ENCODE measurements at places on chromosomes 16 and 17.

DNA sequence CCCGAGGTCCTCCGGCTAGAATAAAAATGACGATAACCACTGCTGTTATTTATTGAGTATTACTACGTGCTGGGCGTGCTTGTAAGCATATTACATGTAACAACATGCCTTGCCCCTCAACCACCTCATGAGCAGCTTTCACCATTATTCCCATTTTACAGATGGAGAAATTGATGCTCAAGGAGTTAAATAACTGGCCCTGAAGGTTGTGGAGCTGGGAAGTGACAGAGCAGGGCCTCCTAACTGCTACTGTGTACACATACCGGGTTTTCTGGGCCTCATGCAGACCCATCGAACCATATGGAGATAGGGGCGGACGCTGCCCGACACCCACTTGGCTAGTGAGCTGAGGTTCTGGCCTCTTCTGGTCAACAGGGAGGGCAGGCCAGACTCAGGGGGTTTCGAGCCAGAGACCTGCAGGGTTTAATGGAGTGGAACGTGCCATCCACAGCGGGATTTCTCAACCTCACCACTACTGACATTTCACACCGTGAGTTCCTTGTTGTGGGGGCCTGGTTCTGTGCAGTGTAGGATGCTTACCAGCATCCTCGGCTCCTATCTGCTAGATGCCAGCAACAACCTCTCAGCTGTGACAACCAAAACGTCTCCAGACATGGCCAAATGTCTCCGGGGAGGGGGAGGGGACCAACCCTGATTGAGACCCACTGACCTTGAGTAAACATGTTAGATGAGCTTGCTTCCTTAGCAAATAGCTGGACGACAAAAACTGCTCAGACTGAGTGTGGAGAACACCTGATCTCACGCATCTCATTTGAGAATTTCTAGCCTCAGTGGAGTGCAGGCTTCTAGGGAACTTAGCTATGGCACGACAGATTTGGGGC, 432.0 kb downstream of the SLC39A11 start:
- DNase-seq, result no peak

DNA sequence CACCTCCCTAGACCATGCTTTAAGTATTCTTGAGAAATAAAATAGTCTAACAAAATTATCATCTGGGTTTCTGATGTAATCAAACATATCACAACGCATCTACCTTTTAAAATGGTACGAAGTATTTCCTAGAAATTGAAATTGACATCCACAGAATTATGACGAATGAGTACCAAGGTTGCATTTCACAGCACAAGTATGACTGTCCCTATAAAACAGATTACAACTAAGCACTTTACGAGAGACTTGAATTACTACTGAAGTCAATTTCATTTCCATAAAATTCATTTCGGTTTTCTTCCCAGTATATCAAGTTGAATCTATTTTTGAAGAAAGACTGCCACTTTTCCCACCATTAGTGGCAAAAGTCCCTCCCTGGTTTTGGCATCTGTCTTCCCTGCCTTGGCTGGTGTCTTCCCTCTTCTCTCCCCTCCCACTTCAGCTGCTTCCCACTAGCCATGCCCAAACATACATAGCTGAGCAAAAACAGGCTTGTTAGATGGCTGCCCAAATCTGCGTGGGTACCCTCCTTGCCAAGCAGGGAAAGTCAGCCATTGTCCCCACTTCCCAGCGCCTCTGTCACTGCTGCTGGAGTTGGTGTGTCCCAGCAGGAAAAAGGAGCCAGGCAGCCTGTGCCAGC, 29.2 kb downstream of the DNAH9 start:
- DNase-seq, result no peak

DNA sequence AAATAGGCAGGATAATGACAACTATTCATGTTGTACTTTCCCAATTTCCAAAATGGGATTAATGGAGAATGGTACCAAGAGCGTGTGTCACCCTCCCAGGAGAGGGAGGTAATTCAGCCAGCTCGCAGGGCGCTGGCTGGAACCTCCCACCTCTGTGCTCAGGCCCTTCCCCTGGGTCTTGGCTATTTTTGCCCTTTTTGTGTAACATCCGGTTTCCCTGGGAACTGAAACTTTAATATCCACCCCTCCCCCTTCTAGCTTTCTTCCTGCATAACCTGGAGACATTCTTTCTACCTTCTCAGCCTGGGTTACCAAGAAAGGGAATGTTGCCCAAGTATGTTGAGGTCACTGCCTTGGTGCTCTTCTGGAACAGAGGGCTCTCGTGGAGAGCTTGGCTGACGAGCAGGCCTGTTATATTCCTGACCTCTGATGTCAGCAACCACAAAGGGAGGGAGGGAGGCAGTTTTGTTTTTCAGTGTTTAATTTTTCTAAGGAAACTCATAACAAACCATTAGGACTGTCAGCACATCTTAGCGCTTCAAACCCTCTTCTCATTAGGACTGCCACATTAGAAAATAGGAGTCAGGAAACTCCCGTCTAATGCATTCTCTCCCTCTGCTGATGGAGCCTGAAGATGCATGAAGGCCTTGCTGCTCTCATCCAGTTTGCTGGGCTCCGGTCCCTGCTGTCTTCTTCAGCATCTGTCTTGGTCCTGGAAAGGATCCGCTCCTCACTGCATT, 25.6 kb downstream of the ITGB3 start:
- no peak for DNase-seq

DNA sequence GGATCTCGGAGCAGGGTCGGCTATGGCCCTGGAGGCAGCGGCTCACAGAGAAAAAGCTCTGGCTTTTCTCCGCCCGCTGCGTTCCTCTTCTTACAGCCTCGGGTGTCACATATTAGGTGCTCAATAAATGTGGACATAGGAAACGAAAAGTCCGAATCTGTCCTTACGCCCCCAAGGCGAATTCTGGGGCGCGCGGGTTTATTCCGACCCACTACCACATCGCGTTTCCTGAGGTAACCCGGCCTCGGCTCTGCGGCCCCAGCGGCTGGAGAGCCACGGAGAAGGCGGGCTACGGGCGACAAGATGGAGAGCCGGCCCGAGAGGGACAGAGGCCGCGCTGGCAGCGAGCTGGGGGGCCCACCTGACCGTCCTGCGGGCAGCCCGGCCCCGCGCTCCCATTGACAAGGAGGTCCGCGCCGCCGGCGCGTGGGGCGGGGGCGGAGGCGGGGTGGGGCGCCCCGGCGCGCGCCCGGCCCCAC, 573 bp upstream of the GNAO1 start:
- peak; percentile 9 for DNase-seq

DNA sequence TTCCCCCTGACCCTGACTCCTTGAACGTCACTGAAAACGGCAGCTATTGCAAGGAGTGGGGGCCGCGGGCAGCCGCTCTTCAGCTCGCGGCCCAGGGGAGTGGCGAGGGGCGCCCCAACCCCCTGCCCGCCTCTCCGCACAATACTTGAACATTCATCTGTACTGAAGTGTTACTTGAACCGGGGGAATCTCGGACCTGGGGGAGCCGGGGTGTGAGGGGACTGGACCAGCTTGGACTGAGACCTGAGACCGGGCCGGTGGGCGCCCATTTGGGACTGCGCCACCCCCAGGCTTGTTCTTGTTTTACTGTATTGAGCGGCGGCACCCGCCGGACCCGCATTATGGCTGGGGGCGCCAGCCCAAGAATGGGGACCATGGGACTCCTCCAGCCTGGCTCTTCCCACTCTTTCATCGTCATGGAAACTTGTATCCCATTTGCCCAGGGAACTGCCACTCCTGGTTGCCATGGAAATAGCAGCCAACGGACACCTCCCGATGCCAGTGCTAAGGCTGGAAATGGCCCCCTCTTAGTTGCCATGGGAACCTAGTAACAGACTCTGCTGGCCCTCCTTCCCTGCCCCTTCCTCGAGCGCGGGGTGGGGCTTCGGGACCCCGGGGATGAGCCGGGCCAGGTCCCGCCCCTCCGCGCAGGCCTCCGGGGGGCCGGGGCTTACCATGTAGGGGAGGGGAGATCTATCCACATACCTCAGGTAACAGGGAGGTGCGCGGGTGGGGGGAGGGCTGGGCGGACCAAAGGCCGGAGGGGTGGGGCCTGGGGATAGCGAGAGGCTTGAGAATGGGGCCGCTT, 805 bp upstream of the ORAI3 start:
- DNase-seq, result no peak

GRCh38 chr17:8719291-8720246, 25.1 kb downstream of the CCDC42 start:
- DNase-seq, result no peak

DNA sequence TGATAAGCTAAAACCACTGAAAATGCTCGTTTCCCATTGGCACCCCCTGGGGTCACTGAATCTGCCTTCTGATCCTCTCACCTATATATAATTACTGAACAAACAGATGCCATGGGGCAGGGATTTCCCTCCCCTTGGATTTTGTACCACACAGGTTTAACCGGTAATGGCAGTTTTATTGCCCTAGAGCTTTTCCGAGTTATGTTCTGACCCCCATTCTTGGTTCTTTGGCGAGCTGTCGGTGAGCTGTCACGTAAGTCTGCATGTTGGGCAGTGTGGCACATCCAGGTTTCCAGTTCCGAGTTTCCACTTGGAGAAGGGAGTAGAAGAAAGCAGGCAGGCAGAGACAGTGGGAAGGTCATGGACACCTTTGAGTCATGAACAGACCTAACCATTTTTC, 7.1 kb downstream of the TMEM97 start:
- no peak for DNase-seq

GRCh38 chr16:78611318-78611717, 511.9 kb downstream of the WWOX start:
- no peak for DNase-seq

DNA sequence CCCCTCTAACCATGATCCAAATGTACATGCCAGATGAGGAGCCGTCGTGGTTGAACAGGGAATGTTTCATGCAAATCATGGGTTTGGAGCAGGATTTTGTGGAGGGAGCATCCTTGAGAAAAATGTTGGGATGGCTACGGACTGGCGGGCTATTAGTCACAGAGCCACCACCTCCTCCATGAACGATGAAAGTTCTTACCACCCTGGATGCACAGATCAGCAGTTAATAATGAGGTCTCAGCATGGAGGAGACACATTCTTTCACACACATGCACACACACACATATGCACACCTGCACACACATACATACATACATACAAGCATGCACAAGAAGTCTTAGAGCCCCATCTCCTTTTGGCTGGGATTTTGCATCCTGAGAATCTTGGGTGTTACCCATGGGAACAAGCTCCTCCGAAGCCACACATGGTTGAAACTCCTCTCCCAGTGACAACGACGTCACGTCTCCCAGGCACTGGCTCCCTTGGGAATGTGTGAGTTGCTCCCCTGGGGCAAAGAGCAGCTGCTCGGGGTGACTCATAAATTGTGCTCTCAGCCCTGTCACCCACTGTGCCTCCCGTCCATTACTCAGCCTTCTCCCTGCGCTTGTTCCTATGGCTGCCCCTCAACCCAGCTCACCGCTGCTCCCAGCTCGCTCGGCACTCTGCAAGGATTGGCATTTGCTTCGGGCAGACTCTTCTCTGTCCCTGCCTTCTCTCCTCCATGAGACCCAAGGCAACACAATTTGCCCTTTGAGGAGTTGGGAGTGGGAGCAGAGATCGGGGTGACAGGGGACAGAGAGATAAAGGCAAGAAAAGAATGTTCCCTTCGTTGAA, 344.6 kb downstream of the SOX9 start:
- DNase-seq, result no peak

DNA sequence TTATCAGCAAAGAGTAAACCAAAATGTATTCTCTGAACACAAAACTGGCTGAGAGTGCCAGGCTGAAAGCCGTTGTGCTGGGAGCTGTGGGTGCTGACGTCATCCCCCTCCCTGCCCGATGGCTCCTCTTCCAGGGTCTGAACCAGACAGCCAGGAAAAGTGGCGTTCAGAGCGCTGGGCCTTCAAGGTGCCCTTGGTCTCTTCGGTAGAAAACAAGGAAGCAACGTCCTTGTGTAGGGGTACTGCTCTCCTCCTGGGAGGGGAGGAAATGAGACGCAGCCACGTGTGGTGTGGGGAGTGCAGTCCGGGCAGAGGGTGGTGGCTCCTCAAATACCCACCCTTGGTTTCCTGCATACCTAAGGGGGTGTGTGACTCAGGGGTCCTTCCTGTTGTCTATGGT, 394.7 kb downstream of the SEC14L1 start:
- no peak for DNase-seq

DNA sequence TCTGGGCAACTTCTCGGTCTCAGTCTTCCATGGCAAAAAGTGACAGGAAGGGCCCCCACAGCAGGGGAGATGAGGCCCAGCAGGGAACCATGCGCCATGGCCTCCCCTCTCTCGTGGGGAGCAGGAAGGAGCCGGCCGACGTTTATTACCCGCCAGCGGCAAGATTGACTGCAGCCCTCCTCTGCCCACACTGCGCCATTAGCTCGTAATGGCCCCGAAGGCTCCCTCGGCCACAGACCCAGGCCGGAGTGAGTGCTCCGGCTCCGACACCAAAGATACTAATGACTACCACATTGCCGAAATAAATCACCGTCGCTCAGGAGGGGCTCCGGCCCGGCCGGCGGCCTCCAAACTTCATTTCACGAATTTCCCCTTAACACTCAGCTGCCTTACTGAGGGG, 226.9 kb downstream of the C16orf78 start:
- DNase-seq, result no peak

- DNase-seq, result no peak
Measured at GRCh38 chr16:75333721-75334163, 82.3 kb upstream of the BCAR1 start.

- no peak for DNase-seq
Measured at GRCh38 chr17:40850293-40850972, 16.6 kb downstream of the KRT12 start.
